ENCODE measurements at places on chromosomes 12 and 14.

- DNase-seq, result no peak
Observed at GRCh38 chr12:23771240-23771949, 178.1 kb downstream of the SOX5 start.

DNA sequence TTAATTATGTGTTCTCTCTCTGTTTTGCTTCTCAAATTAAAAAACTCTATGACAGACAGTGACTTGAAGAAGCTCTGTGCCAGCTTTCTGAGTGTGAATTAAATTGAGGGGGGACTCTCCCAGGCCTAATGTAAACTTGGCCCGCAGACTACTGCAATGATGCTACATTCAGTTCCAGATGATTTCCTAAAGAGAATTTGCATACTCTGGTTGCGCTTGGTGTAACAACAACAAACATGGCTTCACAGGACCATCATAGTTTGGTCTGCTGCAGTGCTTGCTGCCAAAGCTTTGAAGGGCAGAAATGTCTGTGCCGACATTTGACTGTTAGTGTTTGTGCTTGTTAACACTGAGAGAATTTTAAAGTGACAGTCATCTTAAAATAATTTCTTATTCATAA is 25.0 kb downstream of the CFAP54 start:
- peak; percentile 74 for DNase-seq

GRCh38 chr14:47526591-47527244 is 148.7 kb downstream of the MDGA2 start:
- DNase-seq, result no peak

DNA sequence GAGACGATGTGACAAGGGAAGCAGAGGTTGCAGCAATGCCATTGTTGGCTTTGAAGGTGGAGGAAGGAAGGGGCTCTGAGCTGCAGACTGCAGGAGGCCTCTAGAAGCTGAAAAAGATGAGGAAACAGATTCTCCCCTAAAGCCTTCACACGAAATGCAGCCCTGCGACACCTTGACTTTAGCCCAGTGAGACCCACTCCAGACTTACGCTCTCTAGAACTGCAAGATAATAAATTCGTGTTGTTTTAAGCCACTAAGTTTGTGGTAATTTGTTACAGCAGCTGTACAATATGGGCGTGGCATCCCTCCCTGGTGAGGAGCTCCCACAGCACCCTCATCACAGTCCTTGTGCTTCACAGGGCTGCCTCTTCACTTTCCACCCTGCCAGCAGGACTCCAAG is 53.2 kb downstream of the GOLGA5 start:
- no peak for DNase-seq

DNA sequence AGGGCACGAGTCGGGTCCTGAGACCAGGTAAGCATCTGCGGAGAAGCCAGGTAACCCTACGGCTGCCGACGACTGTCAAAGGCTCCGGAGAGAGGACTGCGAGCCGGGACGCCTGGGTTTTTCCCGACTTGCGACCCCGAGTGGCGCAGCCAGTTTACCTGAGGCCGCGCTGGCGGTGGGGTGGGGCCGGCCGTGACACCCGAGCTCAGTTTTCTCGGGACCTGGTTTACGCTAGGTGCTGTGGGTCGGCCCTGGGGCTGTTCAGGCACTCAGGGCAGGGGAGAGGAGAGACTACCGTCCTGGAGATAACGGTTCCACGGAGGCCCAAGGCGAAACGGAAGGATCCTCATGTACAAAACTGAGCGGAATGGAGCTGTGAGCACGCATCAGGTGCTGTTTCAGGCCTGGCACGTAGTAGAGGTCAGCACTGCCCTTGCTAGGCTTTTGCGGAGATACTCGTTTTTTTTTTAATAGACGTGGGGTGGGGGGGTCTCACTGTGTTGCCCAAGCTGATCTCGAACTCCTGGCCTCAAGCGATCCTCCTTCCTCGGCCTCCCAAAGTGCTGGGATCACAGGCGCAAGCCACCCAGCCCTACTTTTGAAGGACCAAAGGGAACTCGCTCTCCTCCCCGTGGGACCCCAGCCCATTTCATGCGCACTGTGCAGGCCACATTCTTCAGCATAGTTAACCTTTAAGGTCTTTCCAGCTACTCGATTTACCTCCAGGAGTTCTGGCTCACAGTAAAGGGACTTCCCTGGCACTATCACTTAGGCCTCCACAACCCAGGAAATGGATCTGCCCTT is 471 bp downstream of the MTRFR start:
- peak; percentile 40 for DNase-seq

GRCh38 chr12:22477894-22478287 is 66.5 kb downstream of the C2CD5 start:
- no peak for DNase-seq

- no peak for DNase-seq
Observed at GRCh38 chr12:28776913-28777422, 372.1 kb upstream of the FAR2 start.

DNA sequence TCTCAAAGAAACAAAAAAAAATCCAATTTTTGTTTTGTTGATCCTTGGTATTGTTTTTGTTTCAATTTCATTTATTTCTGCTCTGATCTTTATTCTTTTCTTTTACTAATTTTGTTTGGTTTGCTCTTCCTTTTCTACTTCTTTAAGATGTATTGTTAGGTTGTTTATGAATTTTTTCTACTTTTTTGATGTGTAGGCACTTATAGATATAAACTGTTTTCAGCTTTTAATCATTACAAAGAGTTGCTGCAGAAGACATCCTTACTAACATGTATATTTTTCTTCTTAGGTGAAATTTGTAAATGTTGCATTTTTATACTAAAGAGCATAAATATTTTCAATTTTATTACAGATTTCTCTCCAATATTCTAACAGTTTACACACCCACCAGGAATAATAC is 69.8 kb downstream of the KNTC1 start:
- DNase-seq, result no peak

DNA sequence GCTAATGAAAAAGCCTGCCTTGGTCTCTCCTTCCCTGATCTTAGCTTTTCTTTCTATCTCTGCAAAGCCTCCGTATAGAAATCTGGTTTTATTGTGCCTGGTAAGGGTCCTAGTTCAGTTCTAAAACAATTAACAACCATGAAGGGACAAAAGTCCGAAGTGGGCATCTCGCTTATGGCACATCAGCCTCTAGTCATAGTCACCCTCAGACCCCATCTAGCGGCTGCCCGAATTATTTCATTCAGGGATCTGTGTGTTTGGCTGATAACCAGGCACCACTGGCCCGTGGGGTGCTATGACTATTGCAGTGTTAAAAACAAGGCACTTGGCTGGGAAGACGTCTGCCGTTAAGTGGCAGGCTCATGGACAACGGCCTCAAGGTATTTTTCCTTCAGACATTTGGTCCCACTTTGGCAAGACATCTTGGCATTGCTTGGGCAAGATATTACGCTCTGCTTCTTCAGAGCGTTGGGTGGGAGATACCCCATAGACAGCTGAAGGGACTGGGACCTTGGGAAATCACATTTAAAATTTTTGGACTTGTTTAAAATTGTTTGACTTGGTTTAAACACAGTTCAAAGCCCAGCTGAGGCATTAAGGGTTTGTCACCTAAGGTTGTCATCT is 87.1 kb downstream of the SINHCAF start:
- DNase-seq, result peak; percentile 71

- DNase-seq, result no peak
Observed at GRCh38 chr12:21583587-21583986, 21.1 kb downstream of the GYS2 start.

GRCh38 chr12:126847005-126847629 is 1419.9 kb upstream of the TMEM132C start:
- DNase-seq, result no peak

All from B cell (primary cell).